ENCODE measurements at places on chromosomes 16 and 17.

DNA sequence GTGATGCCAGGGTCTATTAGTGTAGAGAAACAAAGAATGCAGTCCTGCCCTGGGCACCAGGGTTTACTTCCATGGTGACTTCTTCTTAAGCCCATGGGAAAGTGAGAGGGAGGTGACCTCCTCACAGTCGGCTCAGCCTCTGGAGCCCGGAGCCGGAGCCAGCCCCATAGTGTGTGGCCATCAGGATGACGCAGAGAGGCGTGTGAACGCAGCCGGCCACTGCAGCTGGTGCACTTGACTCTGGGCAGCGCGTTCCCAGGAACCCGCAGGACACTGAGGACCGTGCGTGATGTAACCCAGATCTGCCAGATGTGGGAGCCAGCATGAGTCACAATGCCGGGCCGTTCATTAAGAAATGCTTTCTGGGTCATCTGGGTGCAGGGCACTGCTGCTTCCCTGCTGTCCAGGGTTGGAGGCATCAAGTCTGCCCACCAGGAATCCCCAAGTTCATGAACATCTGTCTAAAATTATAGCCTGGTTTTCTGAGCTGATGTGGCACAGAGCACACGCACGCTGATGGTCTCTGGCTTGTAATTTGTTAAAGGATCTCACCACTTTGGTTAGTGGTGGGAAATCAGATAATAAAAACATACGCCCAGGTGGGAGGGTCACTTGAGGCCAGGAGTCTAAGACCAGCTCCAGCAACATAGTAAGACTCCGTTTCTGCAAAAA, 114.1 kb downstream of the PITPNC1 start:
- peak; percentile 85 for DNase-seq

DNA sequence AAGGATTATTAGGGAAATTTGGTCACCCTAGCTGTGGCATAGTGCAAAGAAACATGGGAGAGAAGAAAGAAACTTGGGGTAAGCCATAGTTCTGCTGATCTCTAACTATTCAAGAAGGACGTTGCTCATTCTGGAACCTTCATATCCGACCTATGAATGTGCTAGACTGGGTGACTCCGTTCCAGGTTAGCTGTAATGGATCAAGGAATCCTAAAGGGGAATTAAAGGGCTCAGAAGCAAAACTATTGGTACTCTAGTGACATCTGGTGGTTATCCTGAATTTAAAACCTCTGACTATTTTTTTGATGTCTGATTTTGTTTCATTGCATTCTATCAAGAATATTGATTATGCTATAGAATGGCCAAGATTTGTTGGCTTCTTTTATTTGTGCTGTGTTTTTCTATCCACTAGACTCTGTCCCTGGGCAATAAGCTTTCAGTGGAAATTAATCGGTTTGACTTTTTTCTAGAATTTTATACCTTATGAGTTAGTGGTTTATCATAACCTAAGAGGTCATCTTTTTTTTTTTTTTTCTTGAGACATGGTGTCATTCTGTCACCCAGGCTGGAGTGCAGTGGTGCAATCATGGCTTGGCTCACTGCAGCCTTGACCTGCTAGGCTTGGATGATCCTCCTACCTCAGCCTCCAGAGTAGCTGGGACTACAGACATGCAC, 19.5 kb downstream of the PCTP start:
- DNase-seq = peak; percentile 61

- peak; percentile 77 for DNase-seq
Observed at GRCh38 chr17:8745586-8746500, 1.2 kb upstream of the CCDC42 start.

GRCh38 chr17:3961564-3962047, 2.6 kb downstream of the ATP2A3 start:
- no peak for DNase-seq

GRCh38 chr17:34163646-34164045, 91.4 kb upstream of the CCL2 start:
- peak; percentile 35 for DNase-seq

DNA sequence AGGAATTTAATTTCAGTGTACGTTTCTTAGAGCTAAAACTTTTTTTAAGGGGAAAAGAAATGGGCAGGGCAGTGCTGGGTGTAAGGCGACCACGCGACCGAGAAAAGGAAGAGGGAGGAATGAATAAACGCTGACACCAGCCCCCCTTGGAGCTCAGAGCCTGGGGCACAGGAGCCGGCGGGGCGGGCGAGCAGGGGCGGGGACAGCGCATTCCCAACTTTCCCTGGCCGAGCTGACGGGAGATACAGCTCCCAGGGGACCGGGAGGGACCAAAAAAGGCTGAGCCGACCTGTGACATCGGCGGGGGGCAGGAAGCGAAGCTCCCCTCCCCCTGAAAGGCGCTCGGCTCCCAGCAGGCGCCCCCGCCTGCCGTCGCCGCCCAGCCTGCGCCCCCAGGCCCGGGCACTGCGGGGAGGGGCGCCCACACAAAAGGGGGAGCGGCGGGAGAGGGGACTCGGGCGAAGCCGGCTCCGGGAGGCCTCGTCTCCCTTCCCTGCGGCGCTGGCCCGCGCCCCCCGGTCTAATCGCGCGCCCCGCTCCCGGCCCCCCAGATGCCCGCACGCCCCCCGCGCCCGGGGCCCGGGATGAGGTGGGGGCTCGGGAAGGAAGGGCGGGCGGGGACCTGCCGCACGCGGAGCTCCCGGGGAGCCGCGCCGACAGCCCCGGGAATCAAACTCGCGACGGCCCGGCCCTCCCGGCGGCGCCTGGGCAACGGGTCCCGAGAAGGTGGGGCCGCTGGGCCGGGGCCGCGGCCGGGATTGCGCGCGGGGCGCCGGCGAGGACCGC, 622 bp downstream of the CUEDC1 start:
- no peak for DNase-seq

- DNase-seq = no peak
Observed at GRCh38 chr17:80503921-80504320, 27.5 kb upstream of the NPTX1 start.

Data from inflammatory macrophage treated with lipopolysaccharide for 1 hour (primary cell).